ENCODE measurements at places on chromosomes 1 and 21.

DNA sequence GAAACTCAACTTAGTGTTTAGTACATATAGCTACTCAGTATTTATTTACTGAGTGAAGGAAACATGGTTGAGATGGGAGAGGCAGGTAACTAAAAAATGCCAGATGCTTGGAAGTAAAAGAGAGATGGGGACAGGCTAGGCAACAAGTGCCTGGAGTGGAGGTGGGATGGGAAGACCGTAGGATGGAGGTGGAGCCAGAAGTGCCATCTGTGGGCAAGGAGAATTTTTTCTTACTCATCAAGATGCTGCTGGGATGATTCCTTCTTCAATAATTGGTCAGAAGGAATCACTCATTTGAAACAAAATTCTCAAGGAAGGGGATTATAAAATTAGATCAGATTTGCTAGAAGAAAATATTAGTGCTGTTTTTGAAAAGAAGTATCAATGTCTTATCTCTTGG is 72.9 kb downstream of the IFI44 start:
- DNase-seq = peak; percentile 41

GRCh38 chr1:24191860-24192259 is 4.8 kb upstream of the IFNLR1 start:
- DNase-seq = peak; percentile 60

- DNase-seq = no peak
Measured at GRCh38 chr1:149929856-149930255, 2.3 kb upstream of the SF3B4 start.

GRCh38 chr1:100936194-100936967 is 40.5 kb downstream of the SLC30A7 start:
- DNase-seq = no peak

- no peak for DNase-seq
Measured at GRCh38 chr1:113031171-113031933, 41.6 kb upstream of the LRIG2 start.

- no peak for DNase-seq
Measured at GRCh38 chr1:154712166-154712810, 104.3 kb upstream of the ADAR start.

GRCh38 chr1:2320760-2321667 is 70.3 kb downstream of the MORN1 start:
- no peak for DNase-seq

DNA sequence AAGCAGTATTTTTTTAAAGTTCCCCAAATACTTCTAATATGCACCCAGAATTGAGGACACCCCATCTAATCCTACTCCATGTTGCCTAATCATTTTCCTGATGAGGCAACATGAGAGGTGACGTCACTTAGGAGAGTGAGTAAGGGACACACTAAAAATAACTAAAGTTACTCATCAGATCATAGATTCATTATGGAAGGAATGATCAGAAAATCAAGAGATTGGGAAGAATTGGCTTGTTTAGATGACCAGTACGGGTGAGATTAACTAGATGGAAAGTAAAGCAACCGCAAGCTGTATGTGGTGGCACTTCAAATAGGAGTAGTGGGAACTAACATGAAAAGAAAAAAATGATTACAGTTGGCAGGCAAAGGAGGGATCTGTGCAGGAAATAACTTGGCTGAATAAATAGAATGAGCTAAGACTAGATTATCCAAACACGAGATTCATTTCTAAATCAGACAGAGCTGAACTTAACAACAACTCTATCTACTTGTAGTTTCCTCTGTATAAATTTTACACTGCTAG is 61.4 kb upstream of the CXADR start:
- DNase-seq = peak; percentile 58

GRCh38 chr1:111565079-111565478 is 54.5 kb upstream of the RAP1A start:
- DNase-seq = peak; percentile 91

GRCh38 chr1:59063501-59063900 is 233.4 kb upstream of the FGGY start:
- no peak for DNase-seq

- DNase-seq = peak; percentile 16
Measured at GRCh38 chr1:231021540-231022031, 18.5 kb downstream of the FAM89A start.

DNA sequence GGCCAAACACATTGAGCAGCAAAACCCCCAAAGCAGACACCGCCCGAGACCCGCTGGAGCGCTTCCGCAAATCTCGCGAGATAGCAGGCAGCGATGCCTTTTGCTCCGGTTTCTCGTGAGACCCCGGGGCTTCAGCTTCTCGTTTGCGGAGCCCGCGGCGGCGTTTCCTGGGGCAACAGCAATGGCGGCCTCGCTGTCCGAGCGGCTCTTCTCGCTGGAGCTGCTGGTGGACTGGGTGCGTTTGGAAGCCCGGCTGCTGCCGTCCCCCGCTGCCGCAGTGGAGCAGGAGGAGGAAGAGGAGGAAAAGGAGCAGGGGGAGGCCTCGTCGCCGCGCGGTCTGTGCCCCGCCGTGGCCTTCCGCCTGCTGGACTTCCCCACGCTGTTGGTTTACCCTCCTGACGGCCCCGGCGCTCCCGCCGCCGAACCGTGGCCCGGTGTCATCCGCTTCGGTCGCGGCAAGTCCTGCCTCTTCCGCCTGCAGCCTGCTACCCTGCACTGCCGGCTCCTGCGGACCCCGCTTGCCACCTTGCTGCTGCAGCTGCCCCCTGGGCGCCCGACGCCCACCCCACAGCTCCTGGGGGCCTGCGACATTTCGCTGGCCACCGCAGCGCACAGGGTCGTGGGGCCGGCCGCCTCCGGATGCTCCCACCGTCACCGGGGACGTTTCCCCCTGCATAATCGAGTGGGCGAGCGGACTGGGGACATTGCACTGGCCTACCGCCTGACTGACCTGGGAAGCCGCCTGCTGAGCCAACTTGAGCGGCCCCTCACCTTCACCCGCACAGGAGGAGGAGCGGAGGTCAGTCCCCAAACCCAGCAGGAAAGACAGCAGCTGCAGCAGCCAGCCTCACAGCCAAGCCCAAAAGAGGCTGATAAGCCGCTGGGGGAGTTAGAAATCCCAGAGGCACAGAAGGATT is at the start of gene MAP10:
Gene MAP10 (plus strand): TSS at position 148 of the 917 bp plus-strand sequence. CDS start 34 bp downstream, at position 182.
- no peak for DNase-seq

GRCh38 chr1:55015123-55015522 is 16.4 kb downstream of the BSND start:
- no peak for DNase-seq

DNA sequence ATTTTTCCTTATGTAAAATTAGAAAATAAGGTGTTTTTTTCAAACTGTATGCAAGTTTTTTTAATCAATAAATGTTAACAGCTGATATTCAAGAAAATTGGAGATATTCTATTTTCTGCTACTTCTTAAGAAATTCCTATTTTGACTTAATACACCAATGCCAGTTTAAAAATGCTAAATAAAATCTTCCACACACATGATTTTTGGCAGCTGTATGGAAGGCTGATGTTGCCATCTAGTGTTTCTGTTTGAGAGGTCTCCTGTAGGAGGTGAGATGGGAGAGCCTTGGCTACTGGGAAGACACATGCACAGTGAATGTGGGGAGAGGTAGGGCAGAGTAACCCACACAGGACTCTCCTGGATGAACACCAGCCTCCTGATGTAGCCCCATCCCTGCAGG is 29.2 kb upstream of the OR2B11 start:
- peak; percentile 42 for DNase-seq

DNA sequence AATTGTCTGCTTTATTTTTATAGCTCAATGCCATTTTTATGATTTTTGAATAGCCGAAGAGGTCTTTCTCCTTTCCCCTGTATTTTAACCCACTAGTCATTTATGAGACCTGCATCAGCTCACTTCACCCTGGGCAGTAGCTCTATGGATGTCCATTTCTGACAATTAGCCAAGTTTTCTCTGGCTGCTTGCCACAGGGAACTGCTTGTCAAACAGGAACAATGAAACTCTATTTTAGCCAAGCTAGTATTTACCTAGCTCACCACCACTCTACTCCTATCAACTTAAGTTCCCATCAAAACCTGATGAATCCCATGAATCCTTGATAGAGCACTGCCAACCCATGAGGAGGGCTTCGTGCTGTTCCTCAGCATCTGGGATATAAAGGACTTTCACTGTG is 406.7 kb downstream of the RWDD3 start:
- no peak for DNase-seq

DNA sequence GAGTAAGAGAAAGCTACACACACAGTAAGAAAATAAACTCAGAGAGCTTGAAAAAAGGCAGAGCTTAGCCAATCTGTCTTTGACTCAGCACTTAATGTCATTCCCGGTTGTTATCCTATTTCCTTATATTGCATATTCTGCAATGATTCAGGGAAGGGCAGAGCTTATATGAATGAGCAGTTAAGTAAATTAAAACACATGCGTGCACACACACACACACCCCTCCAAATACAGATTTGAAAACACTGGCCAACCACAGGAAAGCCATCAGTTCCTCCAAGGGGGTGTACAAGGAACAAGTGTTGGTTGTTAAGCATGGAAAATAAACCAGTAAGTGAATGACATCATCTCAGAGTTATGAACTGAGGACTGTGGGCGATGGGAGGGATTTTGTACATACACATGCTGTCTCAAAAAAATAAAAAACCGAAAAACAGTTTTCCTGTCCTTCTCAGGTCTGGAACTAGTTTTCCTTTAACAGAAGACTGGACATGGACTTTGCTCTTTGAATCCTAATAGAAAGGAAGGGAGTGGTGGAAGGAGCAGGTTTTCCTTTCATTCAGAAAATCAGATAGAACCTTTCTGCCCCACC is 1.0 kb downstream of the IQGAP3 start:
- peak; percentile 93 for DNase-seq

DNA sequence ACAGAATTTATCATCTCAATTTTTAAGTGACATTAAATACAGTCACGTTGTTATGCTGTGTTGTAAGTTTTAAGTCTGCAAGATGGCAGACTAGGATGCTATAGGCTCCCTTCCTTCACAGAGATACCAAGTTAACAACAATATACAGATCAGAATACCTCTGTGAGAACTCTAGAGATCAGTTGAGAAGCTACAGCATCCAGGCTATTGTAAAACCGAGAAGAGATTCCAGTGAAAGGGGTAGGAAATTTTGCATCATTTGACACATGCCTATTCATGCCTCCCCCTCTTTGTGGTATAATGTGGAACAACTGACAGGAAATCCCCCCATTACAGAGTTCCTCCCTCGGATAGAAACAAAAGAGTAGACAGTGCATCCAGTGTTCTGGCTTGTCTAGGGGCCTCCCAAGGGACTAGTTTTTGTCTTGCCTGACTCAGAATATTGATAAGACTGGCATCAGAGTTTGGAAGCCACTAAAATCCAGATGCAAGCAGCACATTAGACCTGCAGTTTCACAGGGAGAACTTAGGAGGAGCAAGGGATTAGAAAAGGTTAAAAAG is 80.6 kb downstream of the LBR start:
- DNase-seq = no peak

DNA sequence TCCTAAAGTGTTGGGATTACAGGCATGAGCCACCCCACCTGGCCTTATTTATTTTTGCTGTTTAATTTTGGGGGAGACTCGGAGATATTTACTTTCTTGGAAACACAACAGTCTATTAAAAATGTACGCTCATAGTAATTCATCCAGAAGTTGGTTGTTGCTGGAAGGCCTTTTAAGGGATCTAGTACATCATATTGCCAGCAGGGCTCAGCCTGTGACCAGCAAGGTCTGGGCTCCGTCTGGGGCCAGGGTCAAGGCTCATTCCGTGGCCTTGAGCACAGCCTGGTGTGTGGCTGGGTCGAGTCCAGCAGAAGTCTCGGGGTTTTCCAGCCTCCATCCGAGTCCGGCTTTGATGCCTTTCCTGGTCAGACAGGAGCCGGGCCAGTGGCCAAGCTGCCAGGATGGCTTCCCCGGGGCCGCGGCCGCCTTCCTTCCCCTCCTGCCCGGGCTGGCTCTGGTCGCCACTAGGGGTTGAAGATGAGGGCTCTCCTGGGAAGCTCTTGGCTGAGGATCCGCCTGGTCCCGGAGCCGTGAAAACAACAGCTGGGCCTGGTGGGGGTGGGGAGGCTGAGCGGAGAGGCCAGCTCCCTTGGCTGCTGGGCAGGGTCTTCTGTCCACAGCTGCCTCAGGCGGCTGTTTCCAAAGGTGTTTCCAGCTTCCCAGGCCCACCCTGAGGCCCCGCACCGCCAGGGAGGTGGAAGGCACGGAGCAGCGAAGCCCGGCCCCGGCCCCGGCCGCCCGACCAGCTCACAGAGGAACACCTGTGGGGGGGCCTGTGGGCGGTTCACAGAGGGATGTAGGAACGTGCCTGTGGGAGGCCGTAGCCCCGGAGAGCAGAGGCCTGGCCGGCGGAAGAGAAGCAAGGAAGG is 5.1 kb upstream of the VWA1 start:
- no peak for DNase-seq

GRCh38 chr1:23910553-23911246 is 2.5 kb downstream of the CNR2 start:
- DNase-seq = no peak

DNA sequence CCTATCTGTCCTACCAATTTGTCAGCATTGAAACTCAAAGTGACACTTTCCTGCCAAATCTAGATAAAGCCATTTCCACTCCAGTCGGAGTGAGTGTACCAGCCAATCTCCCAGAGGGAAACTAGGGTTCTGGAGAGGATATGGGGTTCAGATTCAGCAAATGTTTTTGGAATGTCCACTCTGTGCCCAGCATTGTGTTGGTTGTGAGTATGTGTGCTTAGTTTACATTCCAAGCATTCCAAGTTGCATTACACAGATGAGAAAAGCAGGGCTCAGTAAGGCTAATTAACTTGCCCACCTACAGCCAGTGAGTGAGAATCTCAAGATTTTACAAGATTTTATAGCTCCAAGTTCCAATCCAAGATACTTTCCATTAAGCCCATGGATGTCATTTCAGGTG is 26.4 kb upstream of the RGS16 start:
- DNase-seq = no peak

DNA sequence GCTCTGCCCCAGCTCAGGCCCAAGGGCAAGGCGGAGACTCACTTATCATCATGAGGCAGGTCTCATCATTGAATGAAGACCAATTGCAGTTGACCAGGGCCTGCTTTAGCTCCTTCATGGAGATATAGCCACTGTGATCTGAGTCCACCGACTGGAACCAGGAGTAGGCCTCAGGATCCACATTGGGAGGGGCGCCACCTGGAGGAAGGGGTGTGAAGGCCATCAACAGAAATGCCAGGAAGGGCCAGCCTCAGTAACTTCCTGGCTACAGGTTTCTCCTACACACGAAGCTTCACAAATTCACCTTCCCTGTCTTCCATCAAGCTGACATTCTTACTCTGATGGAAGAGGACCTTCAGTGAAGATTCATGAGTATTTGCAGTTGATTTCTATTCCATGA is 11.6 kb downstream of the PEF1 start:
- peak; percentile 26 for DNase-seq

- DNase-seq = no peak
Measured at GRCh38 chr1:242146652-242147051, 147.8 kb upstream of the MAP1LC3C start.

- no peak for DNase-seq
Measured at GRCh38 chr1:118900643-118901440, 87.3 kb downstream of the TBX15 start.

GRCh38 chr1:235450886-235451483 is 53.3 kb downstream of the B3GALNT2 start:
- no peak for DNase-seq

DNA sequence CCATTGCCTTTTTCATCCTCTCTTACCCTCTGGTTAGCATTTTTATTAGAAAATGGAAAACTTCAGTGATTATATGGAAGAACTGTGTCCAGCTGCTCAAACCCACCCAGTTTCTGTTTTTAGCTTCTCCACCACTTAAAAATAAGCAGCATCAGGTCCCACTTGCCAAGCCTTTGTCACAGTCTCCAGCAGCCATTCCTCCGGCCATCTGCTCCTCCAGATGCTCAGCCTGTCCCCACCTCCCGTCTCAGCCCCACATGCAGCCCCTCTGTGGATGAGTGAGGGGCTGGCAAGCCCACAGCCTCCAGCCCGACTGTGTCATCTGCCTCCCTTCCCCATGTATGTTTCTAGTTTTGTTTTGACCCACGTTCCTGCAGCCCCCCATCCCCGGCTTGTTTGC is 289.7 kb downstream of the HHAT start:
- DNase-seq = no peak
